Kasumi-1 (cell line): ENCODE measurements at places on chromosomes 12 and 14.

- DNase-seq = no peak
Observed at GRCh38 chr12:116027551-116027821, 250.0 kb downstream of the MED13L start.

- DNase-seq = no peak
Observed at GRCh38 chr14:74549588-74549987, 56.0 kb downstream of the ISCA2 start.

GRCh38 chr12:101045486-101046464 is 164.3 kb downstream of the SLC5A8 start:
- DNase-seq = no peak

DNA sequence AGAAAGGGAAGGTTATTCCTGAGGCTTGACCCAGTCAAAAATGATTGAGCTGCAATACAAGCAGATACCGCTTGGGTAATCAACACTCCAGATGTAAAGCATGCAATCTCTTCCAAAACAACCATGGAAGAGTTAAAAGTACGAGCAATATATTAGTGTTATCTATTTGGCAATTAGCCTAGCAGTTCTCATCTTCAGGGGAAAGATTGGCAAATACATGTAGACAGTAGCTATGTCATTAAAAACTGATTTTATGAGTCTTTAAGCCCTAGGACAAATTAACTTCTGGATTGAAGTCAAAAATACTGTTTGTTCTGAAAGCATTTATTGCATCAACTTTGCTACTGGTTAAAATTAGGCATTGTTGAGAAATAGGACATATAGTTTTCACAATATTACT is 9.3 kb upstream of the GYS2 start:
- DNase-seq = no peak

DNA sequence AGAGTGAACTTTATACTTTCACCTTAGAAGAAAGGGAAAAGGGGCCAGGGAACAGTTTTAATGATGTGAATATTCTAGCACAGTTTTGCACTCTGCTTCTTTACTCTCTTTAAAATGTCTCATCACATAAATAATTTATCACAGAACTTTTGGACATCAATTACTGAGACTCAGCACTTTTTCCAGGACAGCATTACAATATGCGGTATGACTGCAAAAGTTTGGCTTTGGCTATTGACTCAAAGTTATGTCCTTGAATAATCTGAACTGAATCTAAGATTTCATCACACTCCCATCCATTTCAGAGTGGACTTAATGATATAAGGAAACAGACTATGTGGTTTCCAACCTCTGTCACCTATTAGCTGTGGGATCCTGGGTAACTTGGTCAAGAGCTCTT is 11.7 kb downstream of the CCER1 start:
- no peak for DNase-seq

GRCh38 chr14:66395300-66395699 is 90.9 kb upstream of the CCDC196 start:
- DNase-seq = peak; percentile 53

DNA sequence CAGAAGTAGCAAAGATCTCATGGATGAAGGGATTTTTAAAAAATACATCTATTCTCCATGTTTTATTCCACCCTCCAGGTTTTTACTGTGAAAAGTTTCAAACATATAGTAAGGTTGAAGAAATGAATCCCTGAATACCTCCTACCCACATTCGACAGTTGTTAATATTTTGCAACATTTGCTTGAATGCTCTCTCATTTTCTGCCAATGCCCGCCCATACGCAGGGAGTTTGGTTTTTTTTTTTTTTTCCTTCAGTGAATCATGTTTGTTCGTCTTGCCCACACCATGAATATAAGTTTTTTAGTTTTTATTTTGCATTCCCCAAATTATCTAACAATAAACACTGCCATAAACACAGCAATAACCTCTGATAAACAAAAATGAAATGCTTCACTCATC is 82.9 kb downstream of the MAP1LC3B2 start:
- DNase-seq = no peak

- DNase-seq = no peak
Observed at GRCh38 chr12:74836567-74836966, 298.9 kb downstream of the ATXN7L3B start.

DNA sequence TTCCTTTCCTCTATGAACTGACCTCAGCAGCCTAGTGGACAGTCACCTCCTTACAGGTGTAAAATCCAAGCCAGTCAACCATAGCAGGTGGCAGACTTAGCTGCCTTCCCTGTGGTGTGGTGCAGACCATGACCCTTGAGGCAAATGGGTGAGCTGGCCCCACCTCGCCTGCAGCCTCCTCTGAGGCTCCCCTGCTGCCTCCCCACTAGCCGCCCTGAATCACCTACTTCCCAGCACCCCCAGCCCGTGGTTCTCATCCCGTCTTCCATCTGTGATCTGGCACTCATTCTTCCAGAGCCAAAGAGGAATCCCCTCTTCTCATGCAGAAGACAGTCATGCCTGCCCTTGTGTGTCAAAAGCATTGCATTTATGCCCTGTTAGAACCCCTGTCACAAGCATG is 34.4 kb upstream of the TSPAN9 start:
- DNase-seq = no peak
